ENCODE measurements at places on chromosomes 7 and 10. TPM values are rescaled to one million over a fixed set of nuclear protein-coding genes. Genes with fewer than 3 reads are reported as not detected.

GRCh38 chr7:50782375-50783208, at the start of gene GRB10:
TSS of gene GRB10 (minus strand) at chr7:50782896. CDS start at chr7:50732322, 50,574 bp downstream.
- DNase-seq = no peak

The GBX1 gene
- not detected for total RNA-seq

- no peak for DNase-seq
Observed at GRCh38 chr7:3008386-3008785, 35.3 kb downstream of the CARD11 start.

GRCh38 chr10:121952226-121952625, 22.8 kb downstream of the NSMCE4A start:
- DNase-seq = no peak

The ACHE gene
- total RNA-seq = 0.10 TPM

- DNase-seq = no peak
Observed at GRCh38 chr7:47371733-47372368, 210.1 kb downstream of the TNS3 start.

The ZNF853 gene
- 0.07 TPM for total RNA-seq

DNA sequence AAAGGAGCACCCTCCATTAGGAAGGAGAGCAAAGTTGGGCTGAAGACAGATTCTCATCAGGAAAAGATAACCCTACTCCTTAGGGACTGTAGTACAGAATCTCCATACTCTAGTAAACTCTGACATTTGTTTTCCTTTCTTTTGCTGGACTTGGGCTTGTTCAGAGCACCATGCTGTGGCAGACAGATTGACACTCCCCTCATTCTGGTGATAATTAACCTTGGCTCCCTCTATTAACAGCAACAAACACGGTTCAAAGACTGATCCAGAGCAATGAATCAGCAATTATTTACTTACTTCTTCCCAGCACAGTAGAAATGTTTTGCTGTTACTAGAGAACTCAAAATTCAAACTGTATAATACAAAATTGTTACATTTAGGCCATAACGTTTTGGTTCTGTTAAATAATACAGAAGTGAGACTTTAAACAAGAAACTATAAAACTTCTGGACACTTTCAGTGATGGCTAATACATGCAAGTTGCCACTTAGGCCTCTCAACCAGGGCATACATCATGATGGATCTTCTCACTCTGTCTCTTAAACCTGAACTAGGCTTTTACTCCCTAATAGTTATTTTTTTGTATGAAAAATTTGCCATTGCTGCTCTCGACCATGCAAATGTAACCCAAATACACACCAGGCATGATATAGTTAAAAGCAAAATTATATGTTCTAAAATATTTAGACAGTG, 639.0 kb downstream of the IPMK start:
- DNase-seq = no peak

The PVRIG gene
- not detected for total RNA-seq

The AFAP1L2 gene
- 53.8 TPM for total RNA-seq

- DNase-seq = no peak
Observed at GRCh38 chr10:49252313-49253034, 46.5 kb upstream of the C10orf71 start.

GRCh38 chr7:25569765-25570164, 341.5 kb upstream of the NPVF start:
- no peak for DNase-seq

The MLXIPL gene
- 0.32 TPM for total RNA-seq

GRCh38 chr7:135791543-135792362, 43.1 kb upstream of the FAM180A start:
- DNase-seq = no peak

- DNase-seq = no peak
Observed at GRCh38 chr7:68309806-68310205, 1288.5 kb upstream of the AUTS2 start.

- no peak for DNase-seq
Observed at GRCh38 chr7:69564454-69565417, 33.5 kb upstream of the AUTS2 start.
